CD4-positive, alpha-beta T cell treated with Interleukin-2 at 100 ng/mL for 4 hours (primary cell): ENCODE measurements at places on chromosomes 5 and 9.

DNA sequence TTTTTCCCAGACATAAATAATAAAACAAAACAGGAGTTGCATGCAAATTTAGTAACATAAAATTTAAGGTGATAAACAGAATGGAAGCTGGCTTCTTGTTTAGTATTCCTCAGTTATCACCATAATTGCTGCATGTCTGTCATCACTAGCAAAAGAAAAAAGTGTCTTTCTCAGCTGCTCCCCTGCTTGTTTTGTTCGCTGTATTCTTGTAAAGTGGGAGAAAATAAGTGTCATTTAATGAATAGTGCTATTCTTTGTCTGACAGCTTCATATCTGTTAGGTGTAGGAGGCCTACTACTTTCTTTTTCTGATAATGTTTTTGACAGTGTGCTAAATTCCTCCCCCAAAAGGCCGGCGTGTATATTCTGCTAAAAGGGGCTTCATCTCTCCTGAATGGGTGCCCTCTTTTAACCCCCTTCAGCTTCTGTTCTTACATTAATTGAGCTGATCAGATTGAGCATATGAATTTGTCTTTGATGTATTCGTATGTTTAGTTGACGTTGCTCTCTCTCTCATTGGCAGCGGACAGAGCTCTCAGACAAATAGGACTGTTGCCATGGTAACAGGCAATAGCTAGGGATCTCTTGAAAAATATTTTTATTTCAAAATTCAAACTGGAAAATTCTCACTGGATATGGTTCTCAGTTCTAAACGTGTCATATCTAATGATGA is 303.8 kb downstream of the KIAA0825 start:
- no peak for DNase-seq

- DNase-seq = no peak
Observed at GRCh38 chr5:96509721-96510350, 76.8 kb upstream of the PCSK1 start.

DNA sequence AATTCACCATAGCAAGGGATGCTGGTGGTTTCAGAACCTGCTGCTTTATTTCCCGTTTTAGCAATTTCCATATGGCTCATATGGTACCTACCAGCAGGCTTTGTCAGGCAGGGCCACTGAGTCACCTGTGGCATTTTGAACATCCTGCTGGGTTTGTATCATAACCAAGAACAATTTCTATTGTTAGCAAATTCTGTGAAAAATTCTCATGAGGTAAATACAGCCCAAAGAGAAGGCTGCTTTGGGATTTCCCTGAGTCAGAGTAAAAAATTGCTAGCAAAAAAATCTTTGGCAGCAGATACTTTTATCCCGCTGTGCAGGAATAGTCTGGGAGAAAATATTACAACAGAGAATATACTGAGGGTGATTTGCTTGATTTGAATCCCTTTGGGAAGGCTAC is 52.7 kb downstream of the PRR16 start:
- DNase-seq = no peak

GRCh38 chr5:142110046-142110531 is 1.5 kb downstream of the NDFIP1 start:
- DNase-seq = peak; percentile 48

- DNase-seq = no peak
Observed at GRCh38 chr9:89811356-89811755, 206.5 kb downstream of the GADD45G start.

- no peak for DNase-seq
Observed at GRCh38 chr5:150648294-150649107, 8.0 kb downstream of the SYNPO start.

- DNase-seq = no peak
Observed at GRCh38 chr5:155504606-155505005, 491.1 kb downstream of the KIF4B start.

DNA sequence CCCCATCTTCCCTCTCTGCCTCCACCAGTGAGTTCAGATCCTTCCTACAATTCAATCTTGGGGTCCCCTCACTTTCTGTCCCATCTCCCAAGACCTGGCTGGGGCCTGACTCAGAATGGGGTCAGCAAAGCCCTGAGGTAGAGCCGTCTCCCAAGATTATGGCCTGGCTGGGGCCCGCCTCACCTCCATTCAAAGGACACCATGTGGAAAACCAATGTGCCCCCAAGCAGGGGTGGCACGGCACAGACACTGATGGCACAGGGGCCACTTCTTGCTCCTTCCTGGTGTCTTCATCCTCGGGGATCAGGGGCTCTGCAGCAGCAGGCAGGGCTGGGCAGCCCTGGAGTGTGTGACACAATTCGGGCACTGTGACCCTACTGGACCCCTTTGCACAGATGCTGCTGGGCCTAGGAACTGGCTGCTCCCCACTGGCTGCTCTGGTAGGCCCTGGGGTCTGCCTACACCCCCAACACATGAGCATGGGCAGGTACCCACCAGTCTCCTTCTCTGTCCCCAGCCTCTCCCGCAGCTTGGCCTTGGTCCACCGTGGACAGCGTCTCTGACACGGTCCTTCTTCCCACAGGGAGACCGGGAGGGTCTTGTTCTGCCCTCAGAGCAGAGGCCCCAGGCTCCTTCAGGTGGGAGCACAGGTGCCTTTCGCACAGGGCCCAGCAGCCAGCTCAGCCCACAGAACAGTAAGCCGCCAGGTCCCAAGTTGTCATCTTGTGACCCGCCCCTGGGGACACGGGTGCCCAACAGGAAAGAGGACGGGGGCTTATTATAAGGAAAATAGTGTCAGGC is 89.5 kb downstream of the ADAMTS2 start:
- no peak for DNase-seq

DNA sequence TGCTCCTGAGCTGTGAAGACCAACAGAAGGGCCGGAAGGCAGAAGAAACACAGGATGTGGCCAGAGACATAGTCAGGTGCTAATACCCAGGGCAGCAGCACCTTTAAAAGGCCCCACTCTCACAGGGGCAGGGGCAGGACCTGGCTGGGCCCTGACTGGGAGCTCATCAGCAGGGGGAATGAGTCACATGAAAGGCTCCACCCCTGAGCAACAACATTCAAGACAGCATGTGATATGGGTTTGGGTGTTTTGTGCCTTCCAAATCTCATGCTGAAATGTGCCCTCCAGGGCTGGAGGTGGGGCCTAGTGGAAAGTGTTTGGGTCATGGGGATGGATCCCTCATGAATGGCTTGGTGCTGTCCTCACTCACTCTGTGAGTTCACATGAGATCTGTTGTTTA is 181.7 kb downstream of the ERCC6L2 start:
- peak; percentile 7 for DNase-seq

DNA sequence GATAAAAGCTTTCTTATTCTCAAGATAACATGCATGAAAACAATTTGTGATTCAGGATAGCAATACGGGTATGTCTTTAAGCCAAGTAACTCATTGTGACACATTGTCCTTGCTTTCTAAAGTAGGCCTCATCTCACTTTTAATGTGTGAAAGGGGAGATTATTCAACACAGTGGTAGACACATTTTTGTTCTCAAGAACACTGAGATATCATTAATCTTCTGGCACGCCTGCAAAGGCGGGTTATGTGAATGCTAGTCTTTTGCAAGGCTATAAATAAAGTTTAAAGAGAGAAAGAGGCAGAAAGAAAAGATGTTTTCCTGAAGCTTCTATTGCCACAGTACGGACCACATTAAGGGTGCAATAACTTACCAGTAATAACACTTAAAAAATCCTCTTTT is 181.8 kb upstream of the MEF2C start:
- no peak for DNase-seq

DNA sequence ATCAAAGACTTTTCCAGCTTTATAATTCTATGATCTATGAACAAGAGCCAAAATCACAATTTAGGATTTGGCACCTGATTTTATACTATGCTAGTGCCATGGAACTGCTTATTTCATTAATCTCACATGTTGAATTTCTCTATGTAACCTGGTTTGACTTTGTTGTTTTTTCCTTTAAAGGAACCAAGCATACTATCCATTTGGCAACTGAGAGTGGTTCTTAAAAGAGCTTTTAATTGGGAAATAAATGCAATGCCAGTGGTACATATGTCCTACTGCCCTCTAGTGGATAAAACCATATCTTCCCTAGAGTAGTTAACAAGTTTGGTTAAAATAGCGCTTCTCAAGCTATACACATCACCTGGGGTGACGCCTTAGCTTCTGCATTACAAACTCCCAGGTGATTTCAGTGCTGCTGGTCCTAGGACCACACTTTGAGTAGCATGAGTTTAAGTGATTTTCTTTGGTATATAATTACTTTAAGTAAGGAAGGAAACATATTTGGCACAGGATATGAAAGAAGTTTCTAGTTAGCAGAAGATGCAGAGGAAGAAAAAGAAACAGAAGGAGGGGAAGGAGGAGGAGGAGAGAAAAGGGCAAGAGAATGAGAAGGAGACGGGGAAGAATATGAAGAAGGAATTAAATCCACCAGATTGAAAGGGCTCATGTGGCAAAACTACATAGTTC is 56.8 kb downstream of the FGF10 start:
- DNase-seq = no peak

- DNase-seq = no peak
Observed at GRCh38 chr5:150006318-150006717, 5.8 kb downstream of the HMGXB3 start.

DNA sequence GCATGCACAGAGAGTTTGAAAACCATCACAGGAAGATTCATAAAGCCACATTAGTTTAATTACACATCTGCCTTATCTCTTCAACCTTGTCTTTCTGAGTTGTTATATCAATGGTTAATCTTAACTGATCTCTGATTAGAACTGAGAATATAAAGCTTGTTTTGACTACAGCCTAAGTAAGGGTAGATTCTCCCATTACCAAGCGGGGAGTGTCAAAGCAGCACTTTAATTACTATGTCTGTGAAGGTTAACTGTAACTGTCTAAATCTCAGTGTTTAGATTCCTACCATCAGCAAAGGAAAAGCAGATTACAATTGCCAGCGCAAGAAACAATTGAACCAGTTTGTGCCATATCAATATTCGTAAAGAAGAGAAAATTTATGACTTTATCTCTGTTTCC is 348.7 kb downstream of the CDH12 start:
- DNase-seq = no peak

GRCh38 chr9:130138791-130139190 is 33.4 kb upstream of the NCS1 start:
- DNase-seq = no peak

DNA sequence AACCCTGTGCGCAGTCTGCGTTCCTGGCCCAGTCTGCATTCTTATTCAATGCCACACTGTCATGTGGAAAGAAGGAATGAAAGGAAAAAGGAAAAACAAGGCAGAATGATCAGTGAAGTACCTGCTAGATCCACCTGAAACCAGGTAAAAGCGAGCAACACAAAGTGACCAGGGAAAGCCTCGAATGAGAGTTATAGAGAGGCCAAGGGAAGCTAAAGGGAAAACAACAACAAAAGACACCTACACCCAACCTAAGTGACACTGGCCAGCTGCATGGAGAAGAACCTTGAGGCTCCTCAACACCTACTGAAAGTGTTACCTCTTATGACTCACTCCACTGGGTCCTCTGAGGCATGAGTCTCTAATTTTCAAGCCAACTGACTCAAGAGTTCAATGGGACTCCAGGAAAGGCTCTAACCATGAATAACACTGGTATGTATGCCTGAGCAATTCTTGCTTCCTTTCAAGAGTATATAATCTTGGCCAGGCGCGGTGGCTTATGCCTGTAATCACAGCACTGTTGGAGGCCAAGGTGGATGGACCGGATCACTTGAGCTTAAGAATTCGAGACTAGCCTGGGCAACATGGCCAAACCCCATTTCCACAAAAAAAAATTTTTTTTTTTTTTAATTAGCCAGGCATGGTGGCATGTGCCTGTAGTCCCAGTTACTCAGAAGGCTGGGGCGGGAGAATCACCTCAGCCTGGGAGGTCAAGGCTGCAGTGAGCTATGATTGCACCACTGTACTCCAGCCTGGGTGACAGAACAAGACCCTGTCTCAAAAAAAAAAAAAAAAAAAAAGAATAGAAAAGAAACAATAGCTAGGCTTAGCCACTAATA is 29.0 kb downstream of the MTMR12 start:
- peak; percentile 46 for DNase-seq

DNA sequence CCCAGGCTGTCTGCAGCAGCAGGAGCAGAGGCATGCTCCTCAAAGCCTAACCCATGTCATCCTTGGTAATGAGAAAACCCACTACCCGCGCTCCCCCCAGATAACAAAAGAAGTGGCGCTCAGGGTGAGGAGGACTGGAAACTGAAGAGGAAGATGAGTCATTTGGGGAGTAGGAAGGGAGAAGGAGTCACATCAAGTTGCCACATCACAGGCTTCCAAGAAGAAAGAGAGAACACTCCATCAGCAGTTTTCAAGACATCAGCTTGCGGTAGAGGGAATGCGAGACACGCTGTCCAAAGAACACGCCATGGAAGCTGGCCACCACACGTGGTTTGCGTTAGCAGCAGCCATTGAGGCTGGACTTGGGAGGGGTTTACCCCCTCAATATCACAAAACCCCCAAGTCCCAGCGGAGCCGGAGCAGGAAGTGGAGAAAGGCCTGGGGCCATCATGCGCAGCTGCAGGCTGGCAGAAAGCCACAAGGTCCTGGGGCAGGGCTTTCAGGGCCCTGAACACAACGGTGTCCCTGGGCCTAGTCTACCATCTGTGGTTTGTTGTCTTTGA is 41.5 kb downstream of the SH3PXD2B start:
- DNase-seq = no peak

- no peak for DNase-seq
Observed at GRCh38 chr5:137666461-137666850, 69.4 kb downstream of the KLHL3 start.

DNA sequence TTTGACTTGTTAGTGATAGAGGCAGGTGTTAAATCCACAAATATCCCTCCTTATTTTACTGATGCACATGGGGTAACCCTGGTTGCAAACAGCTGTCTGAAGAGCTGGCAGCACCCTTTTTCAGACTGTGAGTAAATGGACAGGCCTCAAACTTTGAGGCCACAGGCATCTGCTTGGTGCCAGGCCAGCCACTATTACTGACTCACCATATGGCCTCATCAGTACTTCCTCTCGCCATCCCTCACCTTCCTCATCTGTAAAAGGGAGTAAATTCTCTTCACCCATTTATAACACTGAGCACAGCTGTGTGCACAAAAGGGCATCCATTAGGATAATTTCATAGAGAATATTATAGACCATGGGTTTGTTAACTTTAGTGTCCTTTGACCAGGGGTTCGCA is 11.9 kb upstream of the TNIP1 start:
- no peak for DNase-seq

- no peak for DNase-seq
Observed at GRCh38 chr5:72468606-72469005, 38.6 kb downstream of the ZNF366 start.
